ENCODE measurements at places on chromosomes 7 and 10. TPM values are rescaled to one million over a fixed set of nuclear protein-coding genes. Genes with fewer than 3 reads are reported as not detected.

AASS gene
- 10.8 TPM for total RNA-seq

EXOC6 gene
- total RNA-seq = 25.6 TPM

ZNF485 gene
- total RNA-seq = 8.4 TPM

LRRC4 gene
- 1.2 TPM for total RNA-seq

CTAGE4 gene
- not detected for total RNA-seq

DNA sequence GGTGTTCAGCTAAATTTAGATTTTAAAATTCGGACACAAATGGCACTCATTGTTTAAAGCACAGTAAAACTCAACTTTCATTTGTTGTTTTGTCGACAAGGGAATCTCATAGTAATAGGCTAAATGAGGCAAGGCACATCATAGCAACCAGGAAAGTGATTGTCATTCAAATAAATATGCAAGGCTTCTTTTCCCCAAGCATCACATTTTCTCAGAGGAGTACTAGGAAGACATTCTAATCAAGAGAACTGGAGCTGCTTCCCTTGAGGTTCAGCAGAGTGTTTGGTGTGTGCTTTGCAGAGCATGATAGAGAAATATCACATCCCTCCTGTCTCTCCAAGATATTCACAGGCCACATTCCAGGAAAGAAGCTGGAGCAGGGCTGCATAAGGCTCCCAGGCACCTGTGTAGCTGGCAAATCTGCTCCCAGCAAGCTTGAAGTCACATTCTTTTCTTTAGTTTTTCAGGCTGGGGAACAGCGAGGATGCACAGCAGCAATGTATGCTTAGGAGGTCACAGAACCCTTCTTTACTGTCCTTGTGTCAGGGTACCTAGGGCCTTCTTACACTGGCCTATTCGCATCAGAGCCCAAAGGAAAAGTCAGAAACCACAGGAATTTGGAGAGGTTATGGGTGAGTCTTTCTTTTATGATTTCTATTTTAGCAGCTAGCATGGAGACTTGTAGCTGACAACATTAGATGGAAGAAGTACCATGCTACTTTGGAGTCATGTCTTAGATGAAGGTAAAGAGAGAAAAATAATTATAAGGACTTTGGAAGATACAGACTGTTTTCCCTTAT lies 95.9 kb upstream of the HDAC9 start:
- no peak for DNase-seq

IFIT1B gene
- not detected for total RNA-seq

LRIT1 gene
- total RNA-seq = not detected

HKDC1 gene
- not detected for total RNA-seq

All from B cell (primary cell).